ENCODE measurements at places on chromosomes 2 and 18. TPM values are rescaled to one million over a fixed set of nuclear protein-coding genes. Genes with fewer than 3 reads are reported as not detected.

DNA sequence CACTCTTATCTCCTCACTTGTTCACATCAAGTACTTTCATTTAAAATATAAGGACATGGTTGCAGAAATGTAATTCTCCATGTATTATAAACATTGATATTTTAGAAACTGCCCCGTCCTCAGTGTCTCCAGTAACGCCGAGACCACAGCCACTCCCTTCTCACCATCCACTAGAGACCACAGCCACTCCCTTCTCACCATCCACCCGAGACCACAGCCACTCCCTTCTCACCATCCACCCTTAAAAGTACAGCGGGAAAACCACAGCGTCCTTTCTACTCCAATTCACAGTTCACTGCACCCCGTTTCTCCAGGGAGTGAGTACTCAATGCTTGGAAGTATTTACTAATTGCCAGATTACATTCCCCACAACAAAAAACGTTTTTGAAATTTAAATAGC lies 1452.2 kb upstream of the ACVR2A start:
- DNase-seq = no peak
- no peak overlapping the region for H3K4me3 ChIP-seq
- H3K27me3 ChIP-seq = no peaks in the 10 kb centered on the region
- H3K4me1 ChIP-seq = no peaks in the 10 kb centered on the region
- no peak overlapping the region for H3K27ac ChIP-seq

DNA sequence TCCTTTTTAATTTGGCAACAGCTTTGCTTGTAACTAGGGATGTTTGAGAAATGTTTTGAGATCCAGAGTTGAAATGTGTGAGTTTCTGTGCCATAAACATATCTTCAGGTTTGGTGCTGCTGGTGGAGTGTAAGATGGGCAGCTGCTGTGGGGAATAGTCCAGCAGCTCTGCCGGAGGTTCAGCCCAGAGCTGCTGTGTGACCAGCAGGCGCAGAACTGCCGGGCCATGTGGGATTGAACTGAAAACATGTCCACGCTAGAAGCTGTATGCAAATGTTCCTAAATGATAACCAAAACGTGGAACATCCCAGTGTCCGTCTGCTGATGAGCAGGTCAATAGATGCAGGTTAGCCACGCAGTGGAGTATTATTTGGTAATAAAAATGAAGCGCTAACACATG lies 99.6 kb downstream of the DGKD start:
- H3K36me3 ChIP-seq = peaks cover 76% of the 10 kb centered on the region
- no peaks in the 10 kb centered on the region for H3K27me3 ChIP-seq
- no peak overlapping the region for H3K27ac ChIP-seq
- H3K4me1 ChIP-seq = no peaks in the 10 kb centered on the region

GRCh38 chr2:23712756-23713151 lies 214.2 kb downstream of the ATAD2B start:
- H3K4me3 ChIP-seq = no peak overlapping the region
- H3K4me1 ChIP-seq = no peaks in the 10 kb centered on the region
- peaks cover 3% of the 10 kb centered on the region for H3K36me3 ChIP-seq
- no peak for DNase-seq
- no peak overlapping the region for H3K27ac ChIP-seq
- H3K27me3 ChIP-seq = no peaks in the 10 kb centered on the region

DNA sequence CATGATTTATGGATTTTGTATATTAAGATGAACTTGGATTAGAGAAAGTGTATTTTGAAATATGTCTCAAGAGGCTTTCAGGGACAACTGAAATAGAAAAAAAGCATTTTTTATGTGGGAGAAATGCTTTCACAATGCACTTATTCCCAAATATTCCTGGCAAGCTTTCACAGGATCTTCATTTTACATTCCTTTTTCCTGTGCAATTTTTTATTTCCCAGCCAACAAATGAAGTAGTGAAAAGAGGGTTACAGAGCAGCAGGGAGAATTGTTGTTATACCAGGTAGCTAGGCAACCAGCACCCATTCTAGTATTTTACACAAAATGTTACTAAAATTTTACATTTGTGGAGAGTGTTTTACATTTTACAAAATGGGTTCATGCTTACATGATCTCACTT lies 167.0 kb upstream of the RPRM start:
- no peaks in the 10 kb centered on the region for H3K27me3 ChIP-seq
- H3K4me3 ChIP-seq = no peak overlapping the region
- DNase-seq = no peak

FIGN gene
- 7.1 TPM for total RNA-seq

POTEJ gene
- not detected for total RNA-seq

ERFE gene
- not detected for total RNA-seq
